ENCODE measurements at places on chromosomes 12 and 14.

GRCh38 chr14:55129086-55129427, at the start of gene LGALS3:
TSS of gene LGALS3 (plus strand) at chr14:55129252. CDS start at chr14:55137374, 8,122 bp downstream.
- DNase-seq, result peak; percentile 43

- DNase-seq, result no peak
Measured at GRCh38 chr14:73717711-73718417, 3.7 kb upstream of the PNMA1 start.

GRCh38 chr14:42138406-42138805, 531.7 kb downstream of the LRFN5 start:
- no peak for DNase-seq

- DNase-seq, result no peak
Measured at GRCh38 chr14:101877766-101878165, 86.6 kb upstream of the DYNC1H1 start.

- DNase-seq, result no peak
Measured at GRCh38 chr12:21828779-21829178, 54.3 kb upstream of the KCNJ8 start.
